MM.1S (cell line): ENCODE measurements at places on chromosomes 1 and 21.

DNA sequence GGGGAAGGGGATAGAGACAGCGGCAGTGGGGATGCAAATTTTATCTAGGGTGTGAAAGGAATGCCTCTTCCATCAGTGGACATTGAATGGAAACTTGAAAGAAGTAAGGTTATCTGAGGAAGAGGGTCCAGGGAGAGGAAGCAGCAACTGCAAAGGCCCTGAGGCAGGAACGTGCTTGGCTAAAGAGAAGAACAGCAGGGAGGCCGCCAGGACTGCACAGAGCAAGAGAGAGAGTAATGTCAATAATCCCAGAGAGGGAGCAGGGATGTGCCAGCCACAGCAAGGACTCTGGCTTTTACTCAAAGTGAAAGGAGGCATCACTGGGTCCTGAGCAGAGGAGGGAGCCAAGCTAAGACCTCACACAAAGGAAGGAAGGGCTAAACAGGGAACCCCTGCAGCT lies 50.9 kb downstream of the KCND3 start:
- DNase-seq = no peak

- peak; percentile 56 for DNase-seq
Observed at GRCh38 chr21:32653326-32653901, 41.2 kb upstream of the CFAP298 start.

GRCh38 chr1:84401156-84401555 lies 2.9 kb downstream of the DNASE2B start:
- DNase-seq = no peak

GRCh38 chr21:38768471-38769063 lies 37.2 kb upstream of the ETS2 start:
- DNase-seq = no peak

DNA sequence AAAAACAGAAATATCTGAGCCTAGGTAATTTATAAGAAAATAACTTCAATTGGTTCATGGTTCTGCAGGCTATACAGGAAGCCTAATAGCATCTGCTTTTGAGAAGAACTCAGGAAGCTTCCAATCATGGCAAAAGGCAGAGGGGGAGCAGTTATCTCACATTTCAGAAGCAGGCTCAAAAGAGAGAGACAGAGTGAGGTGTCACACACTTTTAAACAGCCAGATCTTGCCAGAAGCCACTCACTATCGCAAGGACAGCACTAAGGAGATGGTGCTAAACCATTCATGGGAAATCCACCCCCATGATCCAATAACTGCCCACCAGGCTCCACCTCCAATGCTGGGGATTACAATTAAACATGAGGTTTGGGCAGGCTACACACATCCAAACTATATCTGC lies 25.5 kb downstream of the RGS18 start:
- no peak for DNase-seq

DNA sequence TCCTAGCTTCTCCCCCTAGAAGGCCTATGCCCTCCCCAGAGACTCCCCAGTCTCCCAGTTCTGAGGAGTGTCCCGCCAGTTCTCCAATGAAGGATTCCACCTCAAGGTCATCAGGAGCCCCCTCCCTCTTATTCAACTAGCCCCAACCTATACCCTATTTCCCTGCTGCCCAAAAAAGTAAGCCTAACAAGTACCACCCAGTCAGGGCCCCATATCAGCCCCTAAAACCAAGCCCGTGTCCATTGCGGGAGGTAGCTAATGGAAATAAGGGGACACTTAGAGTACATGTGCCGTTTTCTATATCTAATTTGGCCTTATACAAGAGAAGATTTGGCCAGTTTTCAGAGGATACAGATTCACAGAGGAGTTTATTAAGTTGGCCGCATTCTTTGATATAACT lies 416.2 kb downstream of the MATN1 start:
- DNase-seq = no peak

DNA sequence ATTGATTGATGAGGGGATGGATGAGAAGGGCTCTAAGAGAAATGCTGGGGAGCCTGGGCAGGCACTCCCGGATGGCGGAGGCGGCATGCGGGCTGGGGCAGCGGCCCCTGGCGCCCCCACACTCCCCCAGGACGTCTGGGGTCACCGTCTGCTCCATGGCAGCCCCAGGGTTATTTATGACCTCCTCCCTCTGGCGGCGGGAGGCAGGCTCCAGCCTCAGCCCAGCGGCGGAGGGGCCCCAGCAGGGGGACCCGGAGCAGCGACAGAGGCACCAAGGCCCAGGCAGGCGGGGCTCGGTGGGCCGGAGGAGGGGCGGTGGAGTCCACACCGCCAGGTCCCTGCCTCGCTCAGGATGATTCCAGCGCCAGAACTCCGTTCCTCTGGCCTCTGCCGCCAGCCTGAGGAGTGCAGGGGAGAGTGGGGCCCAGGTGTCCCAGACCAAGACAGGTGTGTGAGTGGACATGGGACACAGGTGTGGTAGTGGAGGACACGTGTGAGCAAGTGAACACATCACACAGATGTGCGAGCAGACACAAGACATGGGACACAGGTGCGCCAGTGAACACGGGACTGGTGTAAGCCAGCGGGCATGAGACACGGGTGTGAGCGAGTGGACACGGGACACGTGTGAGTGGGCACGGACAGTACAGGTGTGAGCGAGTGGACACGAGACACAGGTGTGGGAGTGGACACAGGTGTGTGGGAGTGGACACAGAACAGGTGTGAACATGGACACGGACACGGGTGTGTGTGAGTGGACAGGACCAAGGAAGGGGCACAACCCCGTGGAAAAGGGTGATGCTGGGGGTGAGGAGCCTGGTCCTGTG lies 2.5 kb upstream of the SAMD11 start:
- peak; percentile 25 for DNase-seq

DNA sequence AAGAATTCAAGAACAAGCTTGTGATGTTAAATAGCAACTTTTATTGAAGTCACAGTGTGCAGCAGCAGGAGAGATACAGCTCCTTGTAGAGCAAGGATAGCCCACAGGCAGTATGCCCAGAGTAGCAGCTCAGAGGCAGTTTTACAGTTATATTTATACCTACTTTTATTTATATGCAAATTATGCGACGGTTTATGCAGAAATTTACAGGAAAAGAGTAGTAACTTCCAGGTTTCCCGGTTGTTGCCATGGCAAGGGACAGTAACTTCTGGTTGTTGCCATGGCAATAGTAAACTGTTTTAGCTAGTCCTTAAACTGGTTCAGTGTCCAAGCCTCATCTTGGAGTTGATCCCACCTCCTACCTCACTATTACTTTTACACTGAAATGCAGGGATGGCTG lies 344.6 kb upstream of the LYPLAL1 start:
- DNase-seq = no peak

DNA sequence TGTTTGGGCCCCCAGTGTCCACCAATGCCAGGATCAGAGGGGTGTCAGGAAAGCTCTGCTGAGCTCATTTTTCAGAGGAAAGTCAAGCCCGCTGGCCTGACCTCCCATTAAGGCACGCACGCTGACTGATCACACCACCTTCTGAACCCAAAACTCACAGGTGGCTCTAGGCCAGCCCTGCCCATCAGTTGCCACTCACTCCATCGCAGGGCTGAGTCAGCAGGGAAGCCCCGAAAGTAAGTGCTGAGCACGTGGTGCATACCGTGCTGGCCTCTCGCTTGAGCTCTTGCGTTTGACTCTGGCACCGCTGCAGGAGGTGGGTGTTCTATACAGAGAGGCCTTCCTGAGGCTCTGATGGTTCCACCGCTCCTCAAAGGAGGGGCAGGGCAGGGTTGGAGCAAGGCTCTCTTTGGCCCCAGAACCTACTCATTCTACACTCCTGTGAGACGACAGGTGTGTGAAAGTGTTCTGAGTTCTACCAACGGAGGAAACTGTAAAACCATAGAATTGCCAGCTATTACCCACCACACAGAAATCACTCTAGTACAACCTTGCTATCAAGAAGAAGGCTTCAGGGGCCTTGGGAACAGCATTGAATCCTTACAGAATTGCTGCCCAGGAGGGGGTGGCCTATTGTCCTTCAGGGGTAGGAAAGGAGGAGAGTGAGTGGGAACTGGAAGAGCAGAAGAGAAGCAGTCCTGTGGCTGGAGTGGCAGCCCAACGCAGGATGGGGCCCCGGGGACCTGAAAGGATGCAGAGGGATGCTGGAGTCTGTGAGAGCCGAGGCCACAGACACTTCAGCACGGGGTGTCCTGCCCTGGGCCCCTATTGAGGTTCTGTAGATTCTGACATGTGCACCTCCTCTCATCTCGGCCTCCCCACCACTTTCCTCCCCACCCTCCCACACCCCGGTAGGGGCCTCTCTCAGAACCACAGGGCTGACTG lies 214.7 kb upstream of the EDN2 start:
- DNase-seq = peak; percentile 99

DNA sequence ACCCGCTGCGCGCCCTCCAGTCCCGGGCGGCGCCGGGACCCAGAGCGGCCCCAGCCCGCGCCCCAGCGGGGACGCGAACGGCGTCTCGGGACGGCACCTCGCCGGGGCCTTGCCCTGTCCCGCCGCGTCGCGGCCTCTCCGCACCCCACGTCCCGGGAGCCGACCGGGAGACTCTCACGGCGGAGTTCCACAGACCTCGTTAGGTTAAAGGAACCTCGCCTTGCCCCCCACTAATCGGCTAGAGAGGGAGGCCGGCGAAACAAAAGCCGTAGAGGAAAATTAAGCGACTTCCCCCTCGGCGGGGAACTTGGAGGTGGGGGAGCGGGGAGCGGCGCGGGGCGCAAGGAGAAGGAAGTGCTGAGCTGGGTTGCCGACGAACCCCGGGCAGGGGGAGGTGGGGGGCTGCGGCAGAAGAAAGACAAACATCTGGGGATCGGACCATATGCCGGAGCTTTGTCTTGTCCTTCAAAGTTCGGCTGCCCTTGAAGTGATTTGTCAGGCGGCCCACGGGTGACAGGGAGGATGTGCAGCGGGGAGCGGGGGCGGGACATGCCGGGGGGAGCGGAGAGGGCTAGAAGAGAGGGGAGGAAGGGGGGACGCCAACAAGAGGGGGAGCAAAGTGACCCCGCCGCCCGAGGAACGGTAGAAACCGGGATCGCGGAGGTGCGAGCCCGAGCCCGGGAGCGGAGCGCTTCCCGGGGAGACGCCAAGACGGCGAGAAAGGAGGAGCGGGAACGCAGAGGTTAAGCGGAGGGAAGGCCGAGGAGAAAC lies 120.0 kb upstream of the RRP15 start:
- DNase-seq = peak; percentile 62

DNA sequence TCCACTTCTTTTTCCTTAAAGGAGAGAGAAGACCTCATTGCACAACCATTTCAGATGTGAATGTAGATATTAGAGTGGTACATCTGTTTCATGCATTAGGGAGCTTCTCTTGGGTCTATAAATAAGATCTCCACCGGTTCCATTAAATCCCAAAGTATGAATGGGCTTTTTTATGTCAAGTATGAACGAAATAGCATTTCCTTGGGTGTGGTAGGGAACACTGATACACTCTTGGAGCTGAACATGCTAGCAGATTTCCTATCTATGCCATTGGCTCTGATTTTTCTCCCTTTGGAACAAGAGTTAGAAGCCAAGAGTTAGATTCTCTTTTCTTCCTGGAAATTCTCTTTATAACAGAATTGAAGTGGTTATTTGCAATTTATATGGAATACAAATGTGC lies 245.6 kb upstream of the ADAMTS5 start:
- no peak for DNase-seq

GRCh38 chr1:107142140-107142542 lies 1.3 kb downstream of the NTNG1 start:
- peak; percentile 19 for DNase-seq

DNA sequence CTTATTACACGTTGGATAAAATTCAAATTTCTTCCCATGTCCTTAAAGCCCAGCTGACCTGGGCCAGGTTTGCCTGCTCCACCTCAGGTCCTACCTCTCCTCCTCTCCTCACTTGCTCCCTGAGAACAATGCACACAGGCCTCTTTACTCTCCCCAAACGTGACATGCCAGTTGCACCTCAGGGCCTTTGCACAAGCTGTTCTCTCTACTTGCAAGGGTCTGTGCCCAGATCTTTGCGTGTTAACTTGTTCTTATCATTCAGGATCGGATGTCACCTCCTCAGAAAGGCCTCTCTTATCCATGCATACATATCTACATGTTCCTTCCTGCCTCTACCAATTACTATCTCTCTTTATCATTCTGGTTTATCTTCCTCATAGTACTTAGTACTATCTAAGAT lies 14.7 kb upstream of the LEFTY1 start:
- no peak for DNase-seq

GRCh38 chr1:15089258-15089992 lies 64.1 kb upstream of the TMEM51 start:
- DNase-seq = no peak

DNA sequence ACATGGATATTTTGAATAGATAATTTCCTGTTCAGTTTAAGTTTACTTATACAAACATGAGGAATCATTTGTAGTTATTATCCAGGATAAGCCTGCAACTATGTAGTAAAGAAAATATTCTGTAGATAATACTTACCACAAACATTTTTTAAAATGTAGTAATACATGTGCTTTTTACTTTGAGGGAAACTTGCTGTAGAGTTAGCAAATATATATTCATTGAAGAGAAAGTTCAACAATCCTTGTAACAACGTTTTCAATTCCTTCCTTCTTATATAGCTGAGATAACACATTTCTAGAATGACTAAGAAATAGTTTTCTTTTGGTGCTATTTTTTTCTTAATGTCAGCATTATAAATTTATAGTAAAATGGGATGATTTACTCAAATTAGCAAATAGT lies 664.6 kb upstream of the ADAMTS5 start:
- DNase-seq = no peak

- DNase-seq = no peak
Observed at GRCh38 chr1:111596499-111596898, 23.1 kb upstream of the RAP1A start.

DNA sequence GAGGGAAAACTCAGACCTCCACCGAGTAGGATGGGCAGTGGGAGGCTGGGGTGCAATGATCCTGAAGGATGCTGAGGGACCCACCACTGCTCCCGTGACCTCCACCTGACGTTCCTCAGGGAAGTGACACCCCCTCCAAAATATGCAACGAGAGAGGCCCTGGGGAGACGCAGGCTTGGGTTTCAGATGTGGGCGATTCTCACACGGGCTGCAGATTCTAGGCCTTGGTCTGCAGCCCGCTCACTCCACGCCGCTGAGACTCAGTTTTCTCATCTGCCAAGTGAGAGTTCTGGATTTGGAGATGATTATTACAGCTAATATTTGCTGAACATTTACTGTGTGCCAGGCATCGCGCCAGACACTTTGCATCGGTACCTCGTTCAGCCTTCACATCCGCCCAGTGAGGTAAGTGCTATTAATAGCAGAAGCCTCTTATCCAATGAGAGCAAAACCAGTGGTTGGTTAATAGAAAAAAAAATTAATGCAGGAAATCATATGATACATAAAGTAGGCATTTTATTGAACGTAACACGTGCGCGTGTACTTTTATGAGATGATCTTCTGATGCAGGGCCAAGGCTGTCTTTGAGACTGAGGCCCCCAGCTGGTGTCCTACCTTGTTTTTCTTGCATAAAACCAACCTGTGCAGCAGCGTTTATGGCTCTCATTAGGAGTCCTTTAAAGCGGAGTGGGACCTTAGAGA lies 102.0 kb upstream of the RUNX3 start:
- DNase-seq = peak; percentile 73

- DNase-seq = no peak
Observed at GRCh38 chr1:234891427-234891826, 237.2 kb downstream of the TOMM20 start.

GRCh38 chr1:41484402-41485241 lies at the start of gene EDN2:
TSS of gene EDN2 (minus strand) at chr1:41484683. CDS start at chr1:41484601, 82 bp downstream.
- no peak for DNase-seq

- DNase-seq = peak; percentile 32
Observed at GRCh38 chr1:70528590-70529333, 117.7 kb downstream of the CTH start.
